Stimulated activated naive CD8-positive, alpha-beta T cell treated with anti-CD3 and anti-CD28 coated beads, Interleukin-15, Interleukin-2, amounts not matched to agents 100 U/mL and 50 U/mL, for 24 hours (primary cell): ENCODE measurements at places on chromosomes 12 and 14.

- no peak for DNase-seq
Measured at GRCh38 chr12:98418357-98419075, 96.9 kb upstream of the TMPO start.

- no peak for DNase-seq
Measured at GRCh38 chr14:21436567-21437062, 19.3 kb downstream of the CHD8 start.

- no peak for DNase-seq
Measured at GRCh38 chr12:9928607-9929006, 3.6 kb downstream of the CLEC2A start.

DNA sequence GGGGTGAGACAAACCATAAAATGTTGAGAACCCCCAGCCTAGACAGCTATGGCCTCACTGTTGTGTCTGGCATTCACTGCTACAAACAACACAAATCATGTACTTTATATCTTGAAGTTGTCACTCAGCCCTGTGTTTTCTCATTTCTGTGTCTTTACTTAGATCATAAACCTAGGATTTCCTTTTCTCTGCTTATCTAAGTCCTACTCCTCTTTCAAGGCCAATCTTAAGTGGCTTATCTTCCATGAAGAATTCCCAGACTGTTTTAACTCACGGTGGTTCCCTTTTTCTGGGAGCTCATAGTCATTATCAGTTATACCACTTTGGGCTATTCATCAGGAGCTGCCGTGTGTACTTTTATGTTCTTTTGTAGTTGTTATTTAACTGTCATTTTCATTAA is 42.1 kb downstream of the FLRT2 start:
- no peak for DNase-seq

DNA sequence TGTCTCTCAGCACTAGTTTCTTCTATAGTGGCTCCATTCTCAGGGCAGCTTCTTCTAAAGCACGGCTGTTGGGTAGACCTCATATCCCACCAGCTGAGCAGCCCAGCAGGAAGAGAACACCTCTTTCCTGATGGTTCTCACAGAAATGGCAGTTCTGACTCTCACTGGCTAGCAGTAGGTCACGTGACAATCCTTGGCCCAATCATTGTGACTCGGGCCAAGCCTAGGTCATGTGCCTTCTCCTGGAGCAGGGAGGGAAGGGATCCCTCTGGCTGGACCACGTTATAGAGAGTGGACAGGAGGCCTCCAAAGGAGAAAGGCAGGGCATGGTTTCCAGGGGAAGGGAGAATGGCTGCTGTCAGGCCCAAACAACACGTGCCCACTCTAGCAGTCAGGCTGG is 149.1 kb downstream of the AACS start:
- DNase-seq, result no peak

- DNase-seq, result no peak
Measured at GRCh38 chr12:131455581-131456110, 255.2 kb upstream of the SFSWAP start.

- no peak for DNase-seq
Measured at GRCh38 chr12:116104167-116104767, 173.2 kb downstream of the MED13L start.

DNA sequence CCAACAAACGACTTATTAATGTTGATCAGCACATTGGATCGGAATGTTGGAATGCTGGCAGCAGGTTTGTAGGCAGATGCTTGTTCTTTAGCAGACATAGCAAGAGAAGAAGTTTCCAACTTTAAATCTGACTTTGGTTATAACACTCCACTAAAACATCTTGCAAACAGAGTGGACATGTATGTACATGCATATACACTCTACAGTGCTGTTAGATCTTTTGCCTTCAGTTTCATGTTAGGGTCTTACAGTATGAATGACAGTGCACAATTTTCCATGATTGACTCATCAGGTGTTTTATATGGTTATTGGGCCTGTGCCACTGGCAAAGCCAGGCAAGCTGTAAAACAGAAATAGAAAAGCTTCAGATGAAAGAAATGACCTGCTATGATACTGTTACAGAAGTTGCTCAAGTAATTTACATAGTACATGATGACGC is 14.3 kb upstream of the DHRS7 start:
- no peak for DNase-seq

- DNase-seq, result no peak
Measured at GRCh38 chr12:12108441-12109058, 37.8 kb downstream of the BCL2L14 start.

- no peak for DNase-seq
Measured at GRCh38 chr14:58646479-58646878, 8.7 kb downstream of the DACT1 start.

DNA sequence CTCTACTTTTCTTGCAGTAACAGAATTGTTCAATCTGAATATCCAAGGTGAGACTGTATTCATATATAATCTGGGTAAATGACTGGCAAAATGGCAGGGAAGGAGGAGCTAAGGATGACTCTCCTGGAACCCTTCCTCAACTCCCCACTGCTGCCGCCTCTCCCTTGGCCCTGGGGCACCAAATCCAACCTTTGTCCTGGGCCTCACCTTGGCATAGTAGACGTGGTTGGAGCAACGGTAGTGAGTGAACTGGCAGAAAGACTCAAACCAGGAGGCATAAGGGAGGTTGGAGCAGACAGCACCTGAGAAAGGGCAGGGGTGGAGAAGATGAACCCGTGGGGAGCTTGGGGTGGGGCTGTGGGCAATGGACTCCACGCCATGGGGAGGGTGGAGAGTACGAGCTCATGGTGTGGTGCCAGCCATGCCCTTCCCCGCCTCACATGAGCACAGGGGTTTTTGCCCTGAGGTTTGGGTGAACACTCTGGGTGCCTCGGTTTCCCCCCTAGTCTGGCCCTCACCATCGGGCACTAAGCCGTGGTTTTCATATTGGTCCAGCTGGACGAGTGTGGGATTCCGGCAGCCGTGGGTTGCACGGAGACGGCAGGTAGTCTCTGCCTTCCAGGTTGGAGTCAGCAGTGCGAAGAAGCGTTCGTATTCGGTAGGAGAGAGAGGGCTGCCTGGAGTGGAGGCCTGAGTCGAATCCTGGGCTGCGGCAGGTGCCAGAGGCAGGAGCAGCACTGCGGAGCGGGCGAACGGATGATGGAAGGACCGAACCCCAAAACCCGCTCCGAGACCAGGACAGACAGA is 753 bp downstream of the ACRBP start:
- DNase-seq, result no peak

DNA sequence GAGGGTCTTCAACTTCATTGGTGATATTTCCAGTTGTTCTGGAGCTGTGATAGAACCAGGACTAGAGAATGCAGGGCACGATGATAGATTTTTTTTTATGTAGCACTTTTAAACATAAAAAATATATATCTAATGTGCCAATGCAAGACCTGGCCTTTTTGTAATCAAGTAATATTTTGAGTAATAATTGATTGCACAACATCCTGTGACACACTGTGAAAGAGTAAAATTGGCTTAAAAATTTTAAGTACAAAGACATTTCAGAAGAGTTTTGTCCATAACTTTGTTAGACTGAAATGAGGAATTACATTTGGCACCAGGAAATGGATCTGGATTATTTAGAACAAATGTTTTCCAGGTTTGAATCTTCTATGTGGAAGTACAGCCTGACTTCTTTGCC is 22.1 kb downstream of the PRKCH start:
- no peak for DNase-seq

DNA sequence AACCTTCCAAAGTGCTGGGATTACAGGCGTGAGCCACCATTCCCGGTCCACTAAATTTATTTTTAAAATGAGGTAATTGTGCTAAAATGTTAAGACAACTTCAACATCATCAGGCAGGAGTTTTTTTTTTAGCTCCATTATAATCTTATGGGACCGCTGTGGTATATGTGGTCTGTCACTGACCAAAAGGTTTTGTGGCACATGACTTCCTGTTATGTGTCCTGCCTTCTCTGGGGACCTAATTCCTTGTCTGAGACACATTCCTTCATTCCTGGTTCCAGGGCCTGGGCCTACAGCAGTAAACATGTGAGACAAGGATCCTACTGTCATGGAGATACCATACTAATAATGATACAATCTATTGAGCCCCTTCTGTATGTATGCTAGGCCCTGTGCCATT is 4.9 kb downstream of the TEX52 start:
- no peak for DNase-seq

GRCh38 chr12:106246891-106247673 is 738 bp downstream of the CKAP4 start:
- peak; percentile 54 for DNase-seq

DNA sequence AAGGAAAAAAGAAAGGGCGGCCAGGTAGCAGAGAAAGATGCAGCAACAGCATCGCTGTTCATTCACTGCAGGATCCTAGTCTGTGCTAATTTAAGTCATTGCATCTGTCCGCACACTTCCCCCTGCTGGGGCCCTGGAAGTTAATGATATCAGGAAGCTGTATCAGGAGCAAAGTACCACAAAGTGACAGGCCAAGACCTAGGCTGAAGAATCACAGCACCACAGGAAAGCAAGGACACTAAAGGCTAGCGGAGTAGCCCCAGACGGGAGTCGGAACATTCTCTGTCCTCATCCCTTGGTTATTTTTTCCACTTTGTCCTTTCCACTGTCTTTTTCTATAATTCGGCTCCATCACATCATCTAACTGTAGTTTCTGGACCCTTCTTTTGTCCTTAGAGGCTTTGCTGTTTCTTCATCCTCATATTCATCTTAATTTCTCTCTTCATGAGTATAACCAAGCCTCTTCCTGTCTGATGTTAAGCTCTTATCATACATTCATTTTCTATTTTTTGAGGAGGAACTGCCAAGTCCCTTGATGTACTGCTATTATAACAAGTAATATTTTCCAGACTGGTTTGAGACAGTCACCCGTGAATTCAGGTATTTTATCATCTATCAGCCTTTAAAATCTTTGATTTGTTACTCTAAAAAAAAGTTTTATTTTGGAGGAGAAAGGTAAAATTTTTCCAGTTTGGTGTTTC is 28.3 kb downstream of the DUSP16 start:
- no peak for DNase-seq

GRCh38 chr14:104389326-104390220 is 190.0 kb upstream of the C14orf180 start:
- DNase-seq, result no peak

DNA sequence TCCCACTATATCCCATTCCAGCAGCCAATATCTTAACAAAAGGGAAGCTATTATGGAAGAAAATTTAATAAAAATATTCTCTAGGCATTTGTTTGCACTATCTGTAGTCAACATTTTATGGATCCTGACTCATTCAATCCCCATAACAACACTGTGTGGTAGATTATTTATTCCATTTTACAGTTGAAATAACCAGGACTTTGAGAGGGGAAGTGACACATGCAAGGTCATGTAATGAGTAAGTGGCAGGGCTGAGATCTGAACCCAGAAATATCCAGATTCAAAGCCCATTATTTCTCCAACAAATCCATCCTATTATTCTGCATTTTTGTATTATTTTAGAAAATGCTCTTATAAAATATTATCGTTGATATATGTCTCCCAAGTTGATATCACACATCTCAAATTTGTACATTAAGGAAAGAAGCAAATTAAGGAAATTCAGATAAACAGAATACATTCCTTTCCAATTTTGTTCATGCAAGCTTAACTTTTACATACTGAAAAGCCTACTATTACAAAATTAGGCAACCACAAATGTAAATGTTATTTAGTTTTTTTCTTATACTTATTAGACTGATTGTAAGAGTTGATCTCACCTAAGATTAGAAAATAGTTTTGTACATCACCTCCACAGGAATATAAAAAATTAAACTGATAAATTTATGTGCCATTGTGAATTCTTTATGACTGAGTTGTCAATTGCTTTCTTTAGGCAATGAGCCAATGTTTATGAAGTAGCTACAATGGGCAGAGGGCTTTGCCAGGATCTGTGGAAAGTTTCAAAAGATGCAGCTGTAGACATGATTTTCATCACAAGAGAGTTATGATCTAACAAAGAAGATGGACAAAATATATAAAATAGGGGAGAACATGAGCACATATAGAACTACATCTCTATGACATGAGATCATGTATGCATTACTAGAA is 55.1 kb upstream of the E2F7 start:
- no peak for DNase-seq

- no peak for DNase-seq
Measured at GRCh38 chr12:102281231-102281630, 83.6 kb upstream of the PMCH start.

GRCh38 chr14:99535448-99535847 is 54.2 kb downstream of the CCNK start:
- DNase-seq, result no peak

- DNase-seq, result peak; percentile 18
Measured at GRCh38 chr12:96502477-96502876, 13.1 kb downstream of the CFAP54 start.

DNA sequence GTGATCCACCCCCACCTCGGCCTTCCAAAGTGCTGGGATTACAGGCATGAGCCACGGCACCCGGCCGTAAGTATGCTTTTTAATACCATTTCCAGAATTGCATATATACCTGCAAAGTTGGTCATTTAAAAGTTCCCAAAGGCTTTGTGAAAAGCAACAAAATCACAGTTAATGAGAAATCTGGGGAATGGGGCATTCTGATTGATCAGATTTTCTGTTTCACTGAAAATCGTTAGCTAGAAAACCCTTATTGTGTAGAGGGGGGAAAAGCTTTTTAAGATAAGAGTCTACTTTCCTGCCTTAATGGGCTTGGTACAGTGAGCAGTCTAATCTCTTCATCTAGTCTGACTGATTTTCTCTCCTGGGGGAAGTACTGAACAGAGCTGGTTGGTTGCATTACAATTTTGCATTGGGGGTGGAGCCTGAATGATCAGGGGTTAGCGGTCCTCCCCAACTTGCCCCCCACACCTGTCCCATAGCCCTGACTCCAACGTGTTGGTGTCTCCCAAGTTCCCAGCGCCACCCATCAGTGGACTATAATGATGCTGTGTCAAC is 23.8 kb downstream of the IL31 start:
- no peak for DNase-seq

GRCh38 chr12:10717410-10717809 is 5.7 kb downstream of the YBX3 start:
- DNase-seq, result no peak

GRCh38 chr12:64631197-64631596 is 20.9 kb downstream of the RASSF3 start:
- no peak for DNase-seq

DNA sequence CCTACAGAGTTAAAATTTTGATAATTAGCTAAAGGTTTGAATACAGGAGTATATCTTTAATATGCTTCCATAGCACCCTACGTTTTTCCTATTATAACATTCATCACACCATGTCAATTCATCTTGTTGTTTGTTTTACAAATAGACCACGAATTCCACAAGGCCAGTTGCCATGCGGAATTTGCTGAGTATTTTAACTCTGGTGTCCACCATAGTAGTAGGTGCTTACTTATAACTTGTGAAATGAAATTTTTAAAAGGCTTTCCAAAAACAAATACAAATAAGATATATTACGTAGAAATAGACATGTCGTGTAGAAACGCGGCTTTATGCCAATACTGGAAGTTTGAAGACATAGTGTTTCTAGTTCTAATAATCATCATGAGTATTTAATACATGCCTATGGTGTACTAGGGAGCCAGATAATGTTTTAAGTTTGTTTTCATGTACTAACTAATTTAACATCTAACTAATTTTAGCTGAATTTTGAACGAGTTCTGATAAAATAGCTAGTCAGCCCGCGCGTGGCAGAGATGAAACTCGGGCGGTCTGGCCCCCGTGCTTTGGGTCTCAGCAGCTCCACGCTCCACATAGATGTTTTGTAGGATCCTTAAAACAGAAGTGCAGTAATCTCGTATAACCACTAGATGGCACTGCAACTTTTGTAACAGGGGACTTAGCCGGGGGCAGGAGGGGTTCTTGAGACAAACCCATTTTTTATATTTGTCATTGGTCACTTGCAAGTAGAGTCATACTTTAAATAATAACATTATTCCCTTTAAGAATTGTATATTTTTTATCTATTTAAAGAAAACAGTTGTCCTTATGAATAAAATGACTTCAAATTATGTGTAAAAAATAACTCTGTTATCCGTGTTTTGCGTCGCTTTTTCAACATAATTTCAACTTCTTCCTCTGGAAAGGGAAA is 10.2 kb downstream of the CD69 start:
- peak; percentile 57 for DNase-seq
